ENCODE measurements at places on chromosomes 16 and 17.
A peak's percentile ranks its signal among the peaks of the same experiment; 100 is the strongest.

DNA sequence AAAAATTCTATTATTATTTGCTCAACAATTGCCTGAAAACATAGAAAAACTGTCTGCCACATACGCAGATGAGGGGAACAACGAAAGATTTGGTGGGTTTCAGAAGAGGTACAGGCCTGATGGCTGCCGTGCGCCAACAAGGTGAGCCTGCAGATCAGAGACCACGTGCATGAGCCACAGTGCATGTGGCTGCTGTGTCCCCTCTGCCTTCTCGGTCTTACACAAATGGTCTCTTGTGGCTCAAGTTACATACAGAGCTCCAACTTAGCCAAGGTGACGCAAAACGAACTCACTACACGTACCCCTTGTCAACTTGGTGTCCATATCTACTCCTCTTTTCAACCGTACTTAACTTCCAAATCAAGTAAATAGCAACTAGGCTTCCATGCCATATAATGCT lies 82.3 kb downstream of the ADCY9 start:
- no peak for DNase-seq

DNA sequence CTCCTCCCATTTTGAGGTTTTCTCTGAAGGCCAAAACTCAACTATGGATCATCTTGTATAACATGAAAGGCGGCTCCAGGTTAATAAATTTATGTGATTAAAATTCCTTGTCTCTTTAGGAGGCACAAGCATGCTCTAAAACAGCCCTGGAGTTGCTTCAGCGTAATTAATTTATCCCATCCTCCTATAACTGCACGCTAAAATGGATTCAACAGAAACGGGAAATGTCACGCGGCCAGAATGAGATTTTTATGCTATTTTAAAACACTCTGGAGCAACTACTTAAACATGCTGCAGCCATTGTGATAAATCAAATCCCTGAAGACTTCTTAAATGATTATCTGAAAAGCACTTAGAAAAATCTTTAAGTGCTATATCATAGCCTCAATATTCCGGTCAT lies 106.6 kb downstream of the ADAMTS18 start:
- DNase-seq = no peak

DNA sequence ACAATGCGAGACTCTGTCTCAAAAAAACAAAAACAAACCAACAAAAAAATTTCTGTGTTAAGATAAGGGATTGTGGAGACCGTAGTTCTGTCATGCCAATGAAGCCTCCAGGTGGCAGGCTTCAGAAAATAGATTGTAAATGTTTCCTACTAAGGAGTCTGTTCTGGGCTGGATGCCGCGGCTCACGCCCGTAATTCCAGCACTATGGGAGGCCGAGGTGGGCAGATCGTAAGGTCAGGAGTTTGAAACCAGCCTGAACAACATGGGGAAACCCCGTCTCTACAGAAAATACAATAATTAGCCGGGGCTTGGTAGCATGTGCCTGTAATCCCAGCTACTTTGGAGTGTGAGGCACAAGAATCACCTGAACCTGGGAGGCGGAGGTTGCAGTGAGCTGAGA lies 4.4 kb upstream of the SNX29 start:
- DNase-seq = no peak

GRCh38 chr16:84119368-84119767 lies 2.6 kb upstream of the MBTPS1 start:
- DNase-seq = no peak

GRCh38 chr16:57630931-57631845 lies 2.8 kb downstream of the ADGRG1 start:
- no peak for DNase-seq

- DNase-seq = peak; percentile 52
These were observed 167.5 kb downstream of the RAB11FIP4 start for GRCh38 chr17:31558748-31559583.

DNA sequence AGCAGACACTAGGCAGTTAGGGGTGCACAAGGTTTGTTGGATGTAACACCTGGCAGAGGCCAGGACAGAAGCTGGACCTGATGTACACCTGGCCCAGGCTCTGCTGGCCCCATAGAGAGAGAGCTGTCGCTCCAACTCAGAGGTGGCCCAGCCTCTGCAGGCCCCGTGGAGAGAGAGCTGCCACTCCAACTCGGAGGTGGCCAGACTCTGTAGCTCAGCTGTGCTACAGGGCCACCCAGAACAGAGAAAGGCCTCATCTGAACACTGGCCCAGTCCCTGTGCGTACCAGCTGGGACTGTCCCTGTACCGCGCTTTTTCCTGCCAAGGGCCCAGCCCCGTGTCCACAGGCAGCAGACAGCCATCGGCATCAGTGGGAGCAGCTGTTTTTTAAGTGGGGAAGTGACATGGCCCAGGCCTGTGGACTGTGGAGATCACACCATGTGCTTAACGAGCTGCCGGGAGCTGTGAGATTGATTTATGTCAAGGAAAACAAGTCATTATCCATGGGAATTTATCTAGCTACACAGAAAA lies 176.4 kb upstream of the CHMP6 start:
- no peak for DNase-seq

GRCh38 chr17:39695089-39695474 lies 4.8 kb upstream of the ERBB2 start:
- DNase-seq = no peak

DNA sequence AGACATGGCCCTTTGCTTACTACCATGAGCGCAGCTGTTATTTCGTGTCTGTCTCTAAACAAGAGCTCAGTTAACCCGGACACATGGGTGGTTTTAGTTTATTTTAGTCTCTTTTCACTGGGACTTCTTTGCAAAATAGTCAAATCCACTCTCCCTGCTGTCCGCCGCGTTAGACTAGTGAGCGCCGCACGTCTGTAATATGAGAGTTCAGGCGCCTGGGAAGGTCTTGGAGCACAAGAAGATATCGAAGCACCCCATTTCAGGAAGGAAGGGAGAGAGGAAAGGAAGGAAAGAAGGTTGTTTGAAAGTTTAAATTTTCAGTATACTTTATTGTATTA lies 111.0 kb upstream of the CHMP6 start:
- no peak for DNase-seq

GRCh38 chr16:2910441-2910969 lies 1.2 kb upstream of the FLYWCH1 start:
- DNase-seq = no peak

DNA sequence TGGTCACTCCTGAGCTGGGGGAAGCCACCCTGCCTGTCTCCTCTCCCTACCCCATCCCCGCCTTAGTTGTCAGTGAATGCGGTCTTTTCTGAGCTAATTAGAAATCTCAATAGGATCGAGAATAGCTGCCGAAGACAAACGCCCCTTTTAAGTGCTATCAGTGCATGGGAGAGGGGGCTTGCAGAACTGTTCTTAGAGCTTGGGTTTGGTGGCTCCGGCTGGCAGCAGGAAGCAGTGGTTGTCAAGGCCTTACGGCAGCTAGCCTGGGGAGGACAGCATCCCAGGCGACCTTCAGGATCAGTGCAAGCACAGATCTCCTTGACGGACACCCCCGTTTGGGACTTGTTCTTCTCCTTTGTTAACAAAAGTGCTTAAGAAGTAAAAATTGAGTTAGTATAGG lies 195.1 kb downstream of the CCDC182 start:
- DNase-seq = no peak

DNA sequence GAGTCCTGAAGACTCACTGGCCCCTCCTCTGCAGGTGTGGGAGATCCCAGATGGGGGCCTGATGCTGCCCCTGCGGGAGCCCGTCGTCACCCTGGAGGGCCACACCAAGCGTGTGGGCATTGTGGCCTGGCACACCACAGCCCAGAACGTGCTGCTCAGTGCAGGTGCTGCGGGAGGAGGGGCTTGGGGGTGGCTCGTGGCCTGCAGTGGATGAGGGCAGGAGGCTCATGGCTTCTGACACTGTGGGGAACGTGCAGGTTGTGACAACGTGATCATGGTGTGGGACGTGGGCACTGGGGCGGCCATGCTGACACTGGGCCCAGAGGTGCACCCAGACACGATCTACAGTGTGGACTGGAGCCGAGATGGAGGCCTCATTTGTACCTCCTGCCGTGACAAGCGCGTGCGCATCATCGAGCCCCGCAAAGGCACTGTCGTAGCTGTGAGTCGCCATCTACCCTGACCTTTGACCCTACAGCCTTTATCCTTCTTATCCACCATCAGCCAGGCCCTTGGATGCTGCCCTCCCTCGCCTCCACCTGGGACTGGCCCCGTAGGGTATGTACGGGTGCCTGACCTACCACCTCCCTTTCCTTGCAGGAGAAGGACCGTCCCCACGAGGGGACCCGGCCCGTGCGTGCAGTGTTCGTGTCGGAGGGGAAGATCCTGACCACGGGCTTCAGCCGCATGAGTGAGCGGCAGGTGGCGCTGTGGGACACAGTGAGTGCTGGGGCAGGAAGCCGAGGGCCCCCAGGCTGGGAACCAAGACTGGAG lies 3.6 kb downstream of the CORO1A start:
- peak; percentile 84 for DNase-seq

GRCh38 chr16:48277158-48277557 lies 29.8 kb upstream of the ABCC11 start:
- no peak for DNase-seq

GRCh38 chr17:56431736-56432135 lies 161.8 kb upstream of the NOG start:
- no peak for DNase-seq

DNA sequence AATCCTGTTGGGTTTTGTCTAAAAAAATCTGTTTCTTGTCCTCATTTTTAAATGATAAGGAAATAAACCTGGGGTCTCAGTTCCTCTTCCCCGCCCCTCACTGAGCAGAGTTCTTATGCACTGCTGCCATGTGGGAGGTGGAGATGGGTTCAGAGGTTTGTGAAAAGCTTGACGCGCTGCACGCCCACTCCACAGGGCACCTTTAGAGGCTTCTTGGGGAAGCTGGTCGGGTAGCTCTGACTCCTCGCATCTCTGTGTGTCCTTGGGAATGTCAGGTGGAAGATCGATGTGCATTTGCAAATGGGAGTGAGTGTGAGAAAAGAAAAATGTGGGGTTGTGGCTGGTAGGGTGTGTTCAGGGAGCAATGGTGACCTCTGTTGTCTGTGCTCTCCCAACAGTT lies 4.7 kb upstream of the ZNHIT3 start:
- DNase-seq = no peak

- no peak for DNase-seq
These were observed 41.8 kb upstream of the MYH10 start for GRCh38 chr17:8672326-8672725.

GRCh38 chr17:50162466-50163254 lies 3.1 kb upstream of the SGCA start:
- DNase-seq = no peak

- DNase-seq = no peak
These were observed 18.5 kb downstream of the NME3 start for GRCh38 chr16:1752853-1753252.

GRCh38 chr17:17682737-17683680 lies 1.8 kb downstream of the RAI1 start:
- peak; percentile 59 for DNase-seq

GRCh38 chr17:48194097-48194550 lies 86.6 kb downstream of the SNX11 start:
- no peak for DNase-seq

GRCh38 chr17:83162035-83162745 lies 82.8 kb downstream of the METRNL start:
- no peak for DNase-seq

DNA sequence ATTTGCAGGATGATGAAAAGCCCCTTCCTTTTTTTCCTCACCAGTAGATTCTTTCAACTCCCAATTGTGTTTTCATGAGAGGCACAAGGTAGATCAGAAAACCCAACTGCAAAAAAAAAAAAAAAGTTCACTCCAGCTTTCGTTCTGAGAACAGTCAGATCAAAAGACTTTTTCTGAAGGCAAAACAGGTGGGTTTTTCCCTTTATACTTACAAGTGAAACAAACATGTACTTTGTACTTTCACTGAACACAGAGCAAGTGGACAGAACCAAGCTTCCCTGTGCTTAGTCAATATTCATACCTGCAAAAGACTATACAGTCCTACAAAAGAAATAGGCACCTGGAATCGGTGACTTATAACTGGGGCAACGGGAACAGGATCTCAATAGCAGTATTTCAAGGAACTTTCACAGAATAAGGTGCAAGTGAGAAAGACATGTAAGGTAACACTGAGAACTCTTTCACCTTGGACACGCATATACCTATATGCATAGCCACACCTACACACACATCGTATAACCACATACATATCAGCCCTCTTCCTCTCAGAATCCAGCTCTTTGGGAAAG lies 54.1 kb downstream of the TOX3 start:
- no peak for DNase-seq

GRCh38 chr16:24165273-24165672 lies 90.9 kb upstream of the CACNG3 start:
- no peak for DNase-seq

- DNase-seq = peak; percentile 18
These were observed 458.0 kb upstream of the ASIC2 start for GRCh38 chr17:33750943-33751701.

- DNase-seq = no peak
These were observed 120.5 kb downstream of the CCT6B start for GRCh38 chr17:34840750-34841149.

- DNase-seq = no peak
These were observed 253.9 kb downstream of the SEC14L1 start for GRCh38 chr17:77394540-77395295.

DNA sequence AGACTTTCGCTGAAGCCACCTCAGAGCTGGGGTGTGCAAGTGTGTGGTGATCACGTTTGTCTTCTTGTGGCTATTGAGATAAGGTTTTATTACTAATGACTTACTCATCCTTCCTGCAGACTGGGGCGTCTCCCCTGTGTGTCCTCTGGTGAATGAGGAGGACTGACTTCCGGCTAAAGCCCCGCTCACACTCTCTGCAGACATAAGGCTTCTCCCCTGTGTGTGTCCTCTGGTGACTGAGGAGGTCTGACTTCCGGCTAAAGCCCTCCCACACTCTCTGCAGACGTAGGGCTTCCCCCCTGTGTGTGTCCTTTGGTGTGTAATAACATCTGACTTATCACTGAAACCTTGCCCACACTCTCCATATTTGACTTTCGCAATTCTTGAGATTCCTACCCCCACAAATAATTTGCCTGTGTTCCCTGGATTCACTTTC lies 19.4 kb downstream of the PRDM7 start:
- no peak for DNase-seq
